ENCODE measurements at places on chromosomes 7 and 10.
A peak's percentile ranks its signal among the peaks of the same experiment; 100 is the strongest.

GRCh38 chr7:125661006-125661405 is 731.4 kb upstream of the POT1 start:
- DNase-seq = no peak

GRCh38 chr10:71344993-71345480 is 26.0 kb downstream of the SLC29A3 start:
- no peak for DNase-seq

DNA sequence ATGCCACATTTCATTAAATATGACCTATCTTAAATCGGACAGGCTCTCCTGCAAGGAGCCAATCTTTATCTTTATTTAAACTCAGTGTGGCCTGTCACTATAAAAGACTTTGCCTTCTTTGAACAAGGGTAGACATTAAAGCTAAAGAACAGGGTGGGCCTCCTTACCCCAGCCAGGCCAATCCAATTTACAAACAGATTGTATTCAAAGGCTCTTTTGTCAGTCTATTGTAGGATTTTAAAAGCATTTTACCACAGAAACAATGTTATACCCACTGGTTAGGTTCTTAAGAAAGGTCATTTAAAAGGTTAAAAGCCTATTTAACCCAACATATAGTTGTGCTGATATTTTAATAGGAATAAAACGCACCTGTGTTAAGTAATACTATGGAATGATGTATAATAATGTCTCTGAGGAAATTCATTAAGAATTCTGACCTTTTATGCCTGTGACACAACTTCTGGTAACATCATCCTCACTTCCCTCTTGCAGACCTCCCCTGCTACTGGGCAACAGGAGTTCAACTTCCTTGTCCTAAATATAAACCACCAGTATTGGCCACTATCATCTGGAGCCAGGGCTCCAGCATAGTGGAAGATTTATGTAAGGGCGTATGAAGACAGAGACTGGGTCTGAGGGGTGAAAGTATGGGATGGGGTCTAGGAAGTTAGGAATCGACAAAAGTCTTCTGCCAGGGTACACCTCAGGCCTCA is 32.5 kb downstream of the MTERF1 start:
- no peak for DNase-seq

- DNase-seq = no peak
These were observed 44.2 kb upstream of the C10orf71 start for GRCh38 chr10:49254556-49255318.

- DNase-seq = no peak
These were observed 10.3 kb downstream of the TYW1 start for GRCh38 chr7:67006965-67007364.

GRCh38 chr7:149007146-149007545 is 21.2 kb downstream of the PDIA4 start:
- no peak for DNase-seq

DNA sequence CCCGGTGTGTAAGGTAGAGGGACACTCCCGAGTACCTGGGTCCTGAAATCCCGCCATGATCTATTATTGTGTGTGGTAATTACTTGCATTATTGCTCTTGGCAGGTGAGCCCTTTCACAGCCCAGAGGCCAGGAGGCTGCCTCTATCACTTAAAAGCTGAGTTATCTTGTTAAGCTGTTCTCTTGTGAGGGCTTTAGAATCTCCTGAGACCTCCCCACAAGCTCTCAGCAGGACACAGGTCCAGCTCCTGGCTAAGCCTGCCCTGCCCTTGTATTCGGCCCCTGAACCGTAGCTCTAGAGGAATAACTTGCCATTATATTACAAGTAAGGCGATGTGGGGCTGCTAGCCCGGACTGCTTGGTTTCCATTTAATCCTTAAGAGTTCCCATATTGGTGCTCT is 13.9 kb downstream of the SND1 start:
- peak; percentile 32 for DNase-seq

- DNase-seq = no peak
These were observed 334.0 kb downstream of the ZNF33B start for GRCh38 chr10:42304341-42304740.
